ENCODE measurements at places on chromosomes 13 and 19.

GRCh38 chr13:102928941-102929675 lies 83.3 kb downstream of the ERCC5 start:
- DNase-seq = no peak

DNA sequence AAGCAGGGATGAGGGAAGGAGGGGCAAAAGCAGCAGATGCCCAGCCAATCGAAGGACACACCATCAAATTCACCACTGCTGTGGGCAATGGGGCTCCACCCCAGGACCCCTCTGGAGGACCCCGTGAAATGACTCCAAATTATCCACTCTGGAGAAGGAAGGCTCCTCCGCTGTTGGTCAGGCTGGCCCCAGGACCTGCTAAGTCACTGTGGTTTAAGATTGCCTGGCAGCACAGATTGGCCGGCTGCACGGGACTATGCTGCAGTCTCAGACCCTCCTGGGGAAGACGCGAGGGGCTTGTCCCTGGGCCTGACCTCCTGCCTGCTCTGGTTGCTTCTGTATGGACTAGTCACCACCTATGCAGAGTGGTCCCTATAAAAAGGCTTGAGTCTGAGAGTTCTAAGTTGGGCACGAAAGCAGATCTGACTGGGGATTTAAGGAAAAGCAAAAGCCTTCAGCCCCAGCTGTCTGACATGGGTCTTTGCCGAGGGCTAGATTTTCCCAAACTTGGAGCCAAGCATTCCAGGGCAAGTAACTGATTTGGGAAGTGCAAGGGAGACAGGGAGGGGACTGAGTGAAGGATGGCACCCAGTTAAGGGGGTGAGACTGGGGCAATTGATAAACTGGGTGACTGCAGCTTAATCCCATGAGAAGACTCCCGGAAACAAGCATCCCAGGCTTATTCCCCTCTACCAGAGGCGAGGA lies 91.7 kb downstream of the TSHZ3 start:
- DNase-seq = no peak

DNA sequence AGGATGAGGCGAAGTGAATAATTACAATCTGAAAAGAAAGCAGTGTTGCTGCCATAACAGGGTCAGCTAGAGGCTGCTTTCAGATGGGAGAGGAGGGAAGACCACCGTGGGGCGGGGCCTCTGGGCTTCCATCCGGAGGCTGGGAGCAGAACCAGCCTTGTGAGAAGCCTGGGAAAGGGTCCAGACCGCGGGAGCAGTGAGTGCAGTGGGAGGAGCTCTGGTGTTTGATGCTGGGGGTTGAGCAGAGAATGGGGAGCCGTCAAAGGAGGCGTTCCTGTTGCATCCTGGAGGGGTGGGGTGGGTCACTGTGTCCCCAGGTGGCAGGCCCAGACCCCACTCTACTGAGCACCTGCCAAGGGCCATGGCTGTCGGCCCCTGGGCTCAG lies 18.1 kb downstream of the NKPD1 start:
- DNase-seq = no peak

GRCh38 chr19:49889038-49889686 lies 7.5 kb downstream of the IL4I1 start:
- no peak for DNase-seq

GRCh38 chr19:5036698-5037563 lies 68.0 kb downstream of the KDM4B start:
- DNase-seq = peak; percentile 73

DNA sequence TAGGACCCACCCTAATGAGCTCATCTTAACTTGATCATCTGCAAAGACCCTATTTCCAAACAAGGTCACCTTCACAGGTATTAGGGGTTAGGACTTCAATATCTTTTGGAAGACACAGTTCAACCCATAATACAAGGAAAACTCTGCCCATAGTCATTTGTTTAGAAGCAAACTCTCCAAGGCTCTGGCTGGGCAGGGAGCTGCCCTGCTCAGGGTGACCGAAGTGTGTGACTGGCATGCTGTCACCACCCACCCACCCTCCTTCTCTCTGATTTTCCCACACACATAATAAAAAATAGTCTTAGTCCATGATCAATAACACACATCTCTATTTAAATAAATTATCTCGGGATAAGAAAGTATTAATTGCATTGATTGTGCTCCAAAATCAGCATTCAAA lies 161.1 kb downstream of the KCTD15 start:
- DNase-seq = no peak

Data from dorsolateral prefrontal cortex (tissue), 122 donors.